ENCODE measurements at places on chromosomes 11 and 22.

- DNase-seq, result no peak
These were observed 921 bp downstream of the TESMIN start for GRCh38 chr11:68750195-68751003.

DNA sequence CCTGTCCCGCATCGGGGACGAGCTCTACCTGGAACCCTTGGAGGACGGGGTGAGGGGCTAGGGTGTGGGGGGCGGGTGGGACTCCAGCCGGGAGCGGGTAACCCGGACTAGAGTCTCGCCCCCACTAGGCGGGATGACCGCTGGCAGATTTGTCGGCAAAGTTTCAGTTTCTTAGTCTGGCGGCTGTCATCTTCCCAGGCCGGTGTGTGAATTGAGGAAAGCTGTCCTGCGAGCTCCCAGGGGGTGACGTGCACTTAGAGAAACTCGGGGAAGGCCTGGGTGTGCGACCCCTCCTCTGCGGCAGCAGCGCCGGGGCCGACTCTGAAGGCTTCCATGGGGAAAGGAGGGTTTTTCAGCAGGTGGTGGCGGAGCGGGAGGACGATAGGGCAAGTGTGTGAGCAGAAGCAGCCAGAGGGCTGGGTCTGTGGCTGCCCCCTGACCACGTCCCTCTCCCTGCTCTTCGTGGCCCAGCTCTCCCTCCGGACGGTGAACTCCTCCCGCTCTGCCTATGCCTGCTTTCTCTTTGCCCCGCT, 463 bp downstream of the RAD9A start:
- no peak for DNase-seq

DNA sequence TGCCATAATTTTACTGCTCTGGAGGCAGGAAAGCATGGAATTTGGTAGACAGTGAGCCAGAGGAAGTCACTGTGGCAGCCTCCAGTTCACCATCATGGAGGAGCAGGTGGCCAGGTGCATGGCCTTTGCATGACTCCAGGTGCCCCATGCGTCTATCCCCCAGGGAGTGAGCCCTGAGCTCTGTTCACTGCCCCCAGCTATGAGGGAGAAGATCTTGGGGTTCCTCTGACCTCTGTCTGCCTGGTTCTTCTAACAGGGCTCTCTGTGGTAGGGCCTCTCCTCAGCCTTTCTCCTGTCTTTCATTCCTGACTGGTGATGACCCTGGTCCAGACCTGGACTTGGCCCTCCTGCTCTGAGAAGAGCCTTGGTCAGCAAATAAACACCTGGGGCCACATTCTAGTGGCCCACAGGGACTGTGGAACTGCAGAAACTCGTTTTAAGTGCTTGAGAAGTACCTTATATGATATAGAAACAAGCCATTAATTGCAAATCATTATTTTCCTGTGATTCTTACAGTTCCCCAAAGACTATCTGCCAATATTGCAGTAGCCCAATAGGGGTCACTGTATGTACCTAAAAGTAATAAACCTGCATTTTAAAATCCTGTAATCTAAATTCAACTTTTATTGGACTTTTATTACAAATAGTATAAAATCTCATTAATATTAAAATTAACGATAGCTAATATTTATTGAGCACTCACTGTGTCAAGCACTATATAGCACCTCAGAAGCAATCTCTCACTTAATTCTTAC, 120.0 kb upstream of the SYT13 start:
- no peak for DNase-seq

- DNase-seq, result no peak
These were observed 42.1 kb downstream of the PAMR1 start for GRCh38 chr11:35483131-35483820.

- DNase-seq, result no peak
These were observed 21.7 kb upstream of the SMCO4 start for GRCh38 chr11:93564895-93565294.

- peak; percentile 58 for DNase-seq
These were observed 666 bp downstream of the SLC25A18 start for GRCh38 chr22:17563936-17564391.

DNA sequence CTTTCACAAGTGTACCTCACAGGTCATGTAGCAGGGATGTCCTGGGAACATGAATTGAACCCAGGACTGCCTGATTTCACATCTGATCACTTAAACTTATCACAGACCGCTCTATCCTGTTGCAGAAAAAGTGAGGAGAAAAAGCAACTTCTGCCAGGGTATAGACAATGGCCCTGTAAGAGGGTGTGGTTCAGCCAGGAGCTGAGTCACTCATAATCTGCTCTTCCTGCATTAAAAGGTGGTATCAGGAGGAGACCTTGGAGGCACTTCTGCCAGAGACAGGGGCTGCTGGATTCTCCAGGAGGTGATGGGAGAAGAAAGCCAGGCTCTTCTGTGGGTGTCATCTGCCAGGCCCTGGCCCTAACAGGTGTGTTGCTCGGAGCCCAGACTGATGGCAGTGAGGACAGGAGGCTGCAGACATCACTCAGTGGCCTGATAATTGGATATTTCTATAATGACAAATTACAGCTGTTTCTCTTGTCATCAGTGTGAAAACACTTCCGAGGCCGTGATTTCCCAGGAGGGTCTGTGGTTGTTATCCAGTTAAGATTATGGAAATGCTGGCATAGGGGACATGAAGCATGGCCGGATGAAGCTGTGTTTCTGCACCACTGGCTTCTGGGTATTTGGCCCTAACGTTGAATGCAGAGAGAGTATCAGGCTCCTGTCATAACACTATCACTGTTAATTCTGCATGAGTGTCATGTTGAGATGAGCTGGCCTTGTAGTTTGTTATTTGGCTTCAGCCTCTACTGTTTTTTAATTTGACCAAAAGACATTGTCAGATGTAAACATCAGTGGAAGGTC, 125.1 kb upstream of the ZBED5 start:
- no peak for DNase-seq

- DNase-seq, result no peak
These were observed 10.2 kb upstream of the SCN4B start for GRCh38 chr11:118162846-118163245.

GRCh38 chr11:5123802-5124521, 14.2 kb downstream of the OR52A5 start:
- DNase-seq, result peak; percentile 87

GRCh38 chr22:44098021-44098739, 74.1 kb downstream of the PARVB start:
- DNase-seq, result peak; percentile 66

DNA sequence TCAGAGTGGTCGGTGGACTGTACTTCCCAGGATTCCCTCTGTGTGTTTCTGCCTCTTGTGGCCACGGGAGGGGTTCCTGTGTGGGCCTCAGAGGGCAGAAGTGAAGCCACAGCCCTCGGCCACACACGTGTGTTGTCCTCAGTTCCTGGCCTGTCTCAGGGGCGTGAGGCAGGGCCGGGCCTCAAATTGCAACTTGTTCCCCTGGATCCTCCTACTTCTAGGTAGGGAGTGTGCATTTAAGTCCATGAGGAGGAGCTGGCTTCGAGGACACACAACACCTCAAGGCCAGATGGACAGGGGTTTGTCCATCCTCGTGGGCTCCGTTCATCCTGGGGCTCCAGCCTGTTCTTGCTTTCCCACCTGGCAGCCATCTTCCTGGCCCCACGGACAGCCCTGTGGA, 573.0 kb downstream of the TBC1D22A start:
- DNase-seq, result no peak

GRCh38 chr11:93861808-93862207, 11.4 kb upstream of the VSTM5 start:
- DNase-seq, result no peak

Data from G401 (cell line).